ENCODE measurements at places on chromosomes 4 and X.

- DNase-seq, result no peak
These were observed 263.3 kb upstream of the GPRIN3 start for GRCh38 chr4:89570931-89571330.

GRCh38 chr4:8655411-8656184, 63.0 kb downstream of the CPZ start:
- no peak for DNase-seq

- DNase-seq, result no peak
These were observed 25.2 kb downstream of the BMX start for GRCh38 chrX:15525664-15526416.

- peak; percentile 73 for DNase-seq
These were observed 323.2 kb upstream of the INTU start for GRCh38 chr4:127309369-127310102.

- no peak for DNase-seq
These were observed 32.7 kb upstream of the MXRA5 start for GRCh38 chrX:3379111-3379510.

GRCh38 chrX:19563746-19564145, 48.4 kb upstream of the MAP3K15 start:
- DNase-seq, result no peak

- DNase-seq, result no peak
These were observed 2.9 kb upstream of the CXCL1 start for GRCh38 chr4:73866246-73866645.

- no peak for DNase-seq
These were observed 49.9 kb downstream of the IL15 start for GRCh38 chr4:141686146-141686775.

DNA sequence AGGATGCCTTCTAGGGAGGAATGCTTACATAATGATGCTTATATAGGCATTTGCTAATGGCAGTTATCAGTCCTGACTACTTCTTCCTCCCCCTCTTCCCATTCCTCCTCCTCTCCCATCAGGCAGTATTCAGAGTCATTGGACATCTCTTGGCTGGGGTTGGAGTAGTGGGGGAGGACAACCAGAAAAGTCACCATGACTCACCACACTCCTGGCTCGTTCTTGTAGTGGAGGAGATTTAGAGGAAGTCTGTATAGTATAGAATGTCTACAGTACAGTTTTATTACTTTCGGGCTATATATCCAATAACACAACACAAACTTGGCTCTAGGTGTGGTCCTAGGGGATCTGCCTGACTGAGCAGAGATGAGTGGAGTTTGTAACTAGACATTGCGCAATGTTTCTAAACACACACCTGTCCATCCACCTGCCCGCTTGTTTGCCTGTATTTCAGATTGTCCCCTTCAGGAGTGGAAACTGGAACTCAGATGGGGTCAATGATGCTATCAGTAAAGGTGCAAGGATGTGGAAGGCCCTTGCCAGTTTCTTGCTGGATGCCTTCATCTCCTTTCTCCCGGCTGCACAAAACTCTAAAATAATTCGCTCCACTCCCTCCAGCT, 27.9 kb upstream of the KIAA1210 start:
- DNase-seq, result no peak

DNA sequence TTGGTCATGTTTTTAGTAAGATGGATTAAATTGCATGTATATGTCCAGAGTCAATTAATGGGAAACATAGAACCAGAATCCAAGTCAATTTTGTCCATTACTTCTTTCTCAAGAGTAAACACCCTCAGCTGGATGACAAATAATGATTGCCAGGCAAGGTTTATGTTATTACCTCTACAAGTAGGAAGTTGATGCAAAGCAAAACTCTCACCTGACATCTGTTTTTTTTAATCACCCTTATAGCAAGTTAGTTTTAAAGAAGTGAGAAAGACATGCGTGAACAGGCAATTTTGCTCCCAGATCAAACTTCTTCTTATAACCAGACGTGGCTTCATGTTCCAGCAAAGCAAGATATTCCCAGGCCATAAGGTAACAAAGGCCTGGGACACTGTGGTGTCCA, 348.5 kb upstream of the FTHL17 start:
- no peak for DNase-seq

DNA sequence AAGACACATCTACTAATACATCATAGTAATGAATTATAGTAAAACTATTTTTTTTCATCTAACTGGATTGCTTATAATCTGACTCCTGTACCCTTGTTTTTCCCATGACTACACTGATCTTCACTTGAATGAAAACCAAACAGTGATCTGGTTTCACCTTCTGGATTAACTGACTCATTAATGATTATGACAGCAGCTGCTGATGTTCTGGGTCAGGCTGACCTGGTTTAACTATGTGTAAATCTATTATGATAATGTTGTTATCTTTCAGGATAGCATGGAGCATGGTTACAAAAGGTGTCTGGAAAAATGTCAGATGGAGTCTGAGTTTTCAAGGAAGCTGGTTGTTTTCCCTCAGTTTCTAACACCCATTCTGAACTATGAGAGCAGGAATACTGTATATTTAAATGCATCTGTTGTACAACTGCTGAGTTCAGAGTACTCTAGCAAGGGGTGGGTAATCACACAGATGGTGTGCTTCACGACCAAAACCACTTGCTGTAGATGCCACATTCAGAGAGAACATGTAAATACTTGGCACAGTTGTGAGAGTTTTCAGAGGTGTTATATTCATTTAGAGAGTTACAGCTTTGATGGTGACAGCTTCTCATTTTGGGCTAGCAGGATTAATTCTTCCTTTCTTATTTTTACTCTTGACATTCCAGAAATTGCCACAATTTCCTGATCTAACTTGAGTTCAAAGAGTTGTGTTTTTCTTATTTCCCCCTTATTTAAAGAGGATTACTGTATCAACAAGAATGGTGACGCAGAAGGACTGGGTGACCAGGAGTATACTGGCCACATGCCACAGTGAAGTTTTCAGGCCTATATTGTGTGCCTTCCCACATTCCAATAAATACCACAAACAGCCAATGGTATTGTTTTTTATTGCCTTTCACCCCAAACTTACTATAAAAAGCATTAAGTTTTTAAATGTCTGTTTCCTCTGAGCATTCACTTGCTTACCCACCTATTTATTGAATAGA, 249.7 kb upstream of the TET2 start:
- DNase-seq, result no peak

DNA sequence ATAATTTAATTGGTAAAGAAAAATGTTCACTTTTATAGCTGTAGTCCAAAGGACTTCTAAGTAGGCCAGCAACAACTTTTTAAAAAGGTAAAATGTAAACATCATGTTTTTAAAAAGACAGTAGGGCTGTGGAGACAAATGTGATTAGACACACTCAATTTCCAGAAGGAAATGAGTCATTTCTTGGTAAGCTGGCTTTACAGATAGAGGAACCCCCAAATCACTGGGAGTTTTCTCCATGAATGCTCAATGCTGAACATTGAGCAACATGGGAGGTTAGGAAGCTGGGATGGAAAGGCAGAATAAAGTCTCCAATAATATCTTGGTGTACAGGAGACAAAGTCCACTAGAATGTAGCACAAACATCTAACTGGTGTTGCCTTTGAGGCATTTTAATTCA, 121.3 kb downstream of the NWD2 start:
- DNase-seq, result no peak

- no peak for DNase-seq
These were observed 54.4 kb upstream of the GPR174 start for GRCh38 chrX:79089896-79090584.

- DNase-seq, result peak; percentile 30
These were observed 11.9 kb upstream of the LINC00632 start for GRCh38 chrX:140697618-140698017.

DNA sequence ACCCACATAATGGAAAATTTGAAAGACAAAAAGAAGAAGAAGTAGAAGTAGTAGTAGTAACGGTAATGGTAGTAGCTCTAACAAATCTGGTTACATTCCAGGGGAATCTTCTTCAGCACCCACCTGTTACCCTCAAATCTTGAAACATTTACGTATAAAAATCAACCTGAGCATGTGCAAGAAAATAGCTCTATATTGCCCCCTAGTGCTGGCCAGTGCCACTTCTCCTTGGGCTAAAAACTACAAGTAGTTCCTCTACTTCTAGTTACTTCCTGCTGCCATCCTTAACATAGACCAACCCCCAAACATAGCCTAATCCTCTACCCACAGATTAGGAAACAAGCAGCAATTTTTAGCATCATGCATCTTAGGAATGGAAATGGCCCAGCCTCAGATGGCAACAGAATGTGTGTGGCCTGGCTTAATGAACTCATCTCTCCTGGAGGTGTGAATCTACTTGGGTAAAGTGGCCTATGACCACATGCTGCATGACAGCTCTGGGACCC, 3.1 kb downstream of the PDGFC start:
- DNase-seq, result peak; percentile 65

DNA sequence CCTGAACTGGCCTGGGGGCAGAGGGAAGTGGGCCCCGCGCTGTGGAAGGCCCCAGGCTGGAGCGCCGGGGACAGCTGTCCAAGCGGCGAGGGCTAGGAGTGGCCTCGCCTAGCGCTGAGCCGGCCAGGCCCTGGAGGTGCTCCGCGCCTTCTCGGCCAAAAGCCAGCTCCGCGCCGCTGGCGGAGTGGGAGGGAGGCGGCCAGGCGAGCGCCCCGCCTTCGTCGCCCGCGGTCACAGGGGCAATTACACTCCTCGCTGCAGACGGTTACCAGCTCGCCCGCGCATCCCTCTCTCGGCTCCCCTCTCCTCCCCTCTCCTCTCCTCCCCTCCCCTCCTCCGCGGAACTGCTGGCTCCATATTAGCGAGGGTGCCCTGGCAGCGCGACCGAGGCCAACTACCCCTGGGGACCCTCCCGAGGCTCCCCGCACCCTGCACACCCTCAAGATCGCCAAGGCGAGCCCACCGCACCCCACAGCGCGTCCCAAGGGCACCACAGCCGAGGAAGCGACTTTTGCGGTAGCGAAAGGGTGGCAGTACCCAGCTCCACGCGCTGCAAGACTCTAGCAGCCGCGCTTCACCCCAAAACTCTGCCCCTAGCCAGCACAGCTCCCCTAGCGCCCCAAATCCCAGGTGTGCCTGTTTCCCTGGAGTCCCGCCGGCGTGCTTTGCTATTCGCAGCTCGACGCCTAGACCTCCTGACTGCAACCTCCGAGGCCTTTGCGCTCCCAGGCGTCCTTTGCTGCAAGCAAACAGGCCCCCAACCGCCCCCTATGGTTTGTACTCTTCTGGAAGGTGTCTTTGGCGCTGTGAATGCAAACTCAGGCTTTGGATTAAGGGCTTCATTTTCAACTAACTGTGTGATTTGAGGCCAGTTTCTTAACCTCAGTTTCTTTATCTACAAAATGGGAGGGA, 91.4 kb downstream of the BCOR start:
- no peak for DNase-seq

- DNase-seq, result no peak
These were observed 231.3 kb upstream of the GPRIN3 start for GRCh38 chr4:89538886-89539285.

GRCh38 chrX:264634-265455, 16.3 kb upstream of the PLCXD1 start:
- DNase-seq, result no peak

DNA sequence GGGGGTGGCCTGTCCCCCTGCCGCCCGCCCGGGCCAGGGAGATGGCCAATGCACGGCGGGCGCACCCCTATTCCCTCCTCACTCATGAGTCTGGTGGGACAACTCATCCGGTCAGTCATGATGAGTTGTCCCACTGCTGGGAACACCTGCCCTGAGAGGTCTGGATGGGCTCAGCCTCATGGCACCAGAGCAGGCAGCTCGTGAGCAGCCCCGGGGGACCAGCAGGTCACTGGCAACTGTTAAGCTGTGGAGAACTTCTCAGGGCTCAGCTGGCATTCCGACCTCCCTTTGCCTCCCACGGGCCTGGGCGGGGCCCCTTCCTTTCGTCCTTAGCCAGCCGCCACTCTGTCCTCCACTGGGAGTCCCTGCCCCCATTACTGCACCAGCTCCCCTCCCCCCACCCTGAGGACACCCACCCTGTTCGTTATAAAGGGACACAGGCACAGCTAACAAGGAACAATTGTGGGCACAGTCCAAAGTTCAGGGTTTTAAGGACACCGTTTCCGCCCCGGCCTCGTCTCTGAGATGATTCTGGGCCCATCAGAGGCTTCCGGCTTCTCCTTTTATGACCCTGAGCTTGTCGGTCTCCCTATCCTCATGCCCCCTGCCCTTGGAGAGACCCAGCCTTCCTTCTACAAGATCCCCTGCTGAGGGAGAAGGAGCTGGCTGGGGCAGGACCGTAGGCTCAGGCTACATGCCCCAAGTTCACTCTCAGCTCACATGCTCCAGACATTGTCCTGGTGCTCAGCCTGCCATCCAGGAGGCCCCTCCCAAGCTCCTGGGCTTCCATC, 14.6 kb upstream of the KIAA0232 start:
- DNase-seq, result no peak

- no peak for DNase-seq
These were observed 69.8 kb downstream of the ZNF827 start for GRCh38 chr4:145868637-145869409.

- no peak for DNase-seq
These were observed 337.5 kb upstream of the CASK start for GRCh38 chrX:42260854-42261253.

DNA sequence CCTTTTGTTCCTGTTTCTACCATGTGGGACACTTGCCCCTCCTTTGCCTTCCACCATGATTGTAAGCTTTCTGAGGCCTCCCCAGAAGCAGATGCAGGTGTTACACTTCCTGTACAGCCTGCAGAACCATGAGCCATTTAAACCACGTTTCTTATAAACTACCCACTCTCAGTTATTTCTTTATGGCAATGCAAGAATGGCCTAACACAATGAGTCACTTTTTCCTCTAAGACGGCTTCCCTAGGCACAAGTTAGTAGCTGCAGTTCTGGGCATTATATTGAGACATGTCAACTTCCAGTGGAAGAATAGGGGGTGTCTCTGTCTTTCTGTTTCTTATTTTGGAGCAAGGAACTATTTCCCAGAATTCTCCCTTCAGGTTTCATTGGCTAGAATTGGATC, 32.9 kb upstream of the DIPK2B start:
- DNase-seq, result no peak

GRCh38 chrX:120304256-120304655, 7.0 kb downstream of the TMEM255A start:
- DNase-seq, result no peak

DNA sequence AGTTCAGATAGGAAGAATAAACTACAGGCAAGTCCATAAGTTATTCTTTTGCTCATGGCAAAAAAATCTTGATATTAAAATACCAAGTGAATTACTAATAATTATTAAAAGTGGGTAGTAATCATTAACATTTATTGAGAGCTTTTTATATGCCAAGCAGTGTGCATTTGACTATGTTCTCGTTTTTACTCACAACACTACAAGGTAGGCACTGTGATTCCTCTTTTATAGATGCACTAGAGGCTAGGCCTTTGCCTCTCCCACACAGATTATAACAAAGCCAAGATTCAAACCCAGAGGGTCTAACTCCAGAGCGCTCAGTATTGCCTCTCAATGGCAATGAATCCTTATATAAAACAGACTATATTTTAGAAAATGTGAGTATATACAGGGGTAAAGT, 254.2 kb downstream of the NAF1 start:
- no peak for DNase-seq

- DNase-seq, result peak; percentile 37
These were observed 989.7 kb downstream of the CCSER1 start for GRCh38 chr4:91116861-91117260.

DNA sequence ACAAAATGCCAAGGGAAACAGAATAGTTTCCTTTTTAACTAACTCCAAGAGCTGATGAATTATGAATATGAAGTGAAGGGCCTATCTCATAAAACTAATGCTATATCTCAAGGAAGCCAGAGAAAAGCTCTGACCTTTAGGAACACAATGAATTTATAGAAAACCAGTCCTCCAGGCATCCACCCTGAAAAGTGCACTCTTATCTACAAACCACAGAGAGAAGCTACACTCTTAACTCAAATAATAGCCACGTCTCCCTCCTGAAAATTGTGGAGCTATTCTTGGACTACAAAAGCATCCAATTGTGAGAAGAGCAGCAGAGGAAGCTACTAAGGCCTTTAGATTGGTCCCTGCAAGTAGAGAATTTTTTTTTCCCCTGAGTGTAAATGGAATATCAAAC, 253.9 kb downstream of the IL15 start:
- peak; percentile 96 for DNase-seq

Data from SK-MEL-5 (cell line).